Ovary (tissue), 10 donors: ENCODE measurements at places on chromosomes 1 and 21. TPM values are rescaled to one million over a fixed set of nuclear protein-coding genes. Genes with fewer than 3 reads are reported as not detected.

DNA sequence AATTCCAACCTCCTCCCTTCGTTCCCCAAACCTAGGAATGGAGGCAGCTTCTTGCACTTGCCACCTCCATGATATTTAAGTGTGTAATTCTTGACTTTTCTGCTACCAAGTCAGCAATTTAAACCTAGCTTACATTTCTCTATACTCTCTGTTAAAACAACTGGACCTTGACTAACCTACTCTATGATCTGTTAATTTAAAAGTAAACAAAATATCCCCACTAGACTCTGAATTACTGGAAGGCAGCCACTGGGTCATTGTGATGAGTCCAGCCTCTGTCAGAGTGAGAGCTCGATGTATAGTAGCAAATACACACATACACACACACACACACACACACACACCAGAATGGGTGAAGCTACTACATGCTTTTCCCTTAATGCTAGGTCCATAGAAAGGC is 40.0 kb upstream of the DHCR24 start:
- H3K27me3 ChIP-seq: no peaks in the 10 kb centered on the region
- no peak for DNase-seq
- H3K27ac ChIP-seq: no peak overlapping the region
- no peaks in the 10 kb centered on the region for H3K36me3 ChIP-seq
- H3K4me3 ChIP-seq: no peak overlapping the region

DNA sequence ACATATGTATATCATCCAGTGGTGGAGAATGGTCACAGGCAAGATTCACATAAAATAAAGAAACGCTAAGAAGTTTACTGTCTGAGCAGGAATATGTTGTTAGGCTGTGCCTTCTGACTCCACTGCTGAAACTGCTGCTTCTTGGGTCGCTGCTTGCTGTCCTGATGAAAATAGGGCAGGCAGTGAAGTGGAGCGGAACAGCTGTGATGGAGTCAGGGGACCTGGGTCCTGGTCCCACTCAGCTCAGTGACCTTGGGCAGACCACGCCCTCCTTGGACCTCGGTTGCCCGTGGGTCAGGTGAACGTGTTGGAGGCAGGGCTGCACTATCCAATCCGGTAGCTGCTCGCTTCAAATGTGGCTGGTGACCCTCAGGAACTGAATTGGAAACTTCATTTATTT is 33.4 kb upstream of the IFFO2 start:
- H3K4me3 ChIP-seq: no peak overlapping the region
- H3K27me3 ChIP-seq: no peaks in the 10 kb centered on the region
- no peak for DNase-seq

DNA sequence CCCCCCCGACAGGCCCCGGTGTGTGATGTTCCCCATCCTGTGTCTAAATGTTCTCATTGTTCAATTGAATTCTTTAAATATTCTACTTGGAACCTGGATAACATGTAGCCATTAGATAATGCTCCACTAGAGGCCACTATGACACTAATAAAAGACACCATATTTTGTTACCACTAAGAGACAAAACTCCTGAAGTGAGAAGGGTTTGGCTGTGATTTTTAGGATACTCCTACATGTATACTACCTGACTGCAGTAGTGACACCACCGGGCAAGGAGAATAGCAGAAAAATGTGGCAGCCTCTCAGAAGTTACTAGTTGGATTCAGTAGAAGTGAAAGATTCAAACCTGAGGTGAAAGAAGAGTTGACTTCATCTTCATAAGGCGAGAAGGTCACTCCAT is 36.0 kb downstream of the F5 start:
- H3K36me3 ChIP-seq: no peaks in the 10 kb centered on the region
- H3K4me3 ChIP-seq: no peak overlapping the region
- no peaks in the 10 kb centered on the region for H3K4me1 ChIP-seq
- DNase-seq: no peak
- no peak overlapping the region for H3K27ac ChIP-seq

DNA sequence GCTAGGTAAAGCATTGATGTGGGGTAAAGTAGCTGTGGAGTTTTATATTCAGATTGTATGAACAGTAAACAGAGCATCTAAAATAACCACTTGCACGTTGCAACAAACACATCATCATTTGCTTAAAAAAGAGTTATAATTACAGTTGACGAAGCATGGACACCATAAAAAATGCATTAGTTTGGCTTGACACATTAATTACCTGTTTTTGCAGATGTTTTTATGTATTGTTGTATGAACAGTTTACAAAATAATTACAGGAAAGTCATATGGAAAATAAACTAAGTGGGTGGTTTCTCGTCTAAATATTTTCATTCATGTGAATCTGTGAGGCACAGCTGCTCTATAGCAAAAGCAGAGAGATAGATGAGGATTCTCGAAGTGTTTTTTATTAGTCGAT is 108.3 kb downstream of the RPS6KC1 start:
- no peaks in the 10 kb centered on the region for H3K27me3 ChIP-seq
- no peak overlapping the region for H3K27ac ChIP-seq
- no peaks in the 10 kb centered on the region for H3K36me3 ChIP-seq
- no peak for DNase-seq
- H3K4me3 ChIP-seq: no peak overlapping the region
- H3K4me1 ChIP-seq: peaks cover 3% of the 10 kb centered on the region

NID1 gene
- total RNA-seq: 141 TPM

PITHD1 gene
- 42.5 TPM for total RNA-seq

KCNT2 gene
- total RNA-seq: 34.9 TPM
